Activated effector memory CD4-positive, alpha-beta T cell treated with anti-CD3 and anti-CD28 coated beads, Interleukin-2, amount 50 U/mL, for 16 hours (primary cell): ENCODE measurements at places on chromosomes 7 and 10.

DNA sequence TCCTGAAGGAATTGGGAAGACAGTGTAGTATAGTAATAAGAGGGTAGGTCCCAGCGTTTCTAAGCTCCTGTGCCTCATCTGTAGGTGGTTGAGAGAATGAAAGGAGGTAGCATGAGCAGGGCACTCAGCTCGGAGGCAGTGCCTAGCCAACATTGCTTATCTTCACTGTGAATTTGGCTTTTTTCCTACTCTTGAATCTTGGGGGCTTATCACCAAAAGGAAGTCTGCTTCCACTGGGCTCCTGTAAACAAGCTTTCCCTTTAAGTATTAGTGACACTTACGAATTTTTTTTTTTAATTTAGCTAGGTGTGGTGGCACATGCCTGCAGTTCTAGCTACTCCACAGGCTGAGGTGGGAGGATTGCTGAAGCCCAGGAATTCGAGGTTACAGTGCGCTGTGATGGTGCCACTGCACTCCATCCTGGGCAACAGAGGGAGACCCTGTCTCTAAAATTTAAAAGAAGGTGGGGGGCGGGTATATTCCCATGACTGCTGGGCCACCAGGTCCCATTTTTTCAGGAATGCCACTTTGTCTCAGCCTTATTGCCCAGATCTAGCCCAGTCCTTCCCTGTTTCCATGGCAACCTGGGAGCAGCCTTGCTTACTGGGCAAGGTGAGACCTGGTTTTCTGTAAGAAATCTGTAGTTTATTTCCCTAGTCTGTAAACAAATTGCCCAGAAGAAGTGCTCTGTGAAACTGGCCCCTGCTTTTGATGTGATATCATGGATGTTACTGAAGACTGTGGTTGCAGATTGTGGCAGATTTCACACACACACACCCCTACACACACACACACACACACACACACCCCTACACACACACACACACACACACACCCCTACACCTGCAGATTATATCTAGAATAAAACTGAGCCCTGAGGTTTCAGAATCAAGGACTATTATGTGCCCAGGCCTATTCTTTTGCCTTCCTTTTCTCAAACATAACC lies 19.4 kb downstream of the OGDH start:
- DNase-seq: peak; percentile 62

DNA sequence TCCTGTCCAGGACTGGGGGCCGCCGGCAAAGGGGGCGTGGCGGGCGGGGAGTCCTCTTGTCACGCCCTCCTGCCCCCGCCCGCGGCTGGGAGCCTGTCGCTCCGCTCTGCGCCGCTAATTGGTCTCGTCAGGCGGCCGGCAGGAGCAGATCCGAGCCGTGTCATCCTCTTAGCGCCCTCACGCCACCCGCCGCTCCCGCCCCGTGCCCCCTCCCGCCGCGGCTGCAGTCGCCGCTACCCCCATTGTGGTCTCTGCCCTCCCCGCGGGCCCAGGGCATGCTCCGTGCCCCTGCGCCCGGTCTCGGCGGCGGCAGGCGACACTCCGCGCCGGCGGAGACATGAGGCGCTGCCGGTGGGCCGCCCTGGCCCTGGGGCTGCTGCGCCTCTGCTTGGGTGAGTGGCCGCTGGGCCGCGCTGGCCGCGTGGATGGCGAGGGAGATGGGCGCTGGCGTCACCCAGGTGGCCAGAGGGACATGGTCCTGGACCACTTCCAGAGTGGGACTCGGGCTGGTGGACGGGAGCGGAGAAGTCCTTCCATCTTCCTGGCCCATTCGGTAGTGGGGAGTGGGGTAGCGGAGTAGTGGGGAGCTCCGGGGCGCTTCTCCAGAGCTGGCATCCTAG lies at the start of gene CDHR1:
Gene CDHR1, plus strand, starts transcription at position 114 of the 620 bp plus-strand sequence. Its CDS starts 224 bp downstream, at position 338.
- DNase-seq: peak; percentile 74

DNA sequence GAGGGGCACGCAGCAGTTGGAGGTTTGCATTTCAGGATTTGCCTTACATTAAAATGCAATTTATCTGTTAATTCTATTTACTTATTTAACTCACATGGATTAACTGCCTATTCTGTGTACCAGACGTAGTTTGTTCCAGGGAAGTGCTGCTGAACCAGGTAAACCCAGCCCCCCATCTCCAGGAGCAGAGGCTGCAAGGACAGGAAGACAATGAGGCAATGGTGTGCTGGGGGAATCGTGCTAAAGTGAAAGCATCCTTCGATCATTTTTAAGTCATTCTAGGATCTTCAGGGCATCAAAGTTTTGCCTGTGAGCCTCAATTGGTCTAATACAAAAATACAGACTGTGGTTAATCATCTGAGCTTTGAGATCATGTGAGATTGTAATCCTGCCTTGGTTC lies 166.4 kb downstream of the DNAJB6 start:
- peak; percentile 63 for DNase-seq

- no peak for DNase-seq
Observed at GRCh38 chr7:94449151-94449725, 54.5 kb downstream of the COL1A2 start.

DNA sequence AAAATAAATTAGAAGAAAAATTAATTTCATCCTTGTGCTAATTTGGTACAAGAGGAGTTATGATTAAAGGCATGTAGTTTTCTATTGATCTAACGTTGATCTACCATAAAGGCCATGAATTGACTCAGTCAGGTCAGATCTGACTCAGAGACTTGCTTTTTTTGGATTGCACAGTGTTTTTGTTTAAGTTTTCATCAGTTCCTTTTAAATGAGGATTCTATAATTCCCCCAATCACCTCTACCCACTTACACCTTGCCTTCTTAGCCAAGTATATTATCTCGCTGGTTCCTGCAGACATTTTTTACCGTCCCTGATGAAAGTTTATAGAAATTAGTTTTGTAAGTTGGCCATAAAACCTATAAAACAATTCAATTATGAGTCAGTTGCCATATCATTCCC lies 132.4 kb upstream of the PALS2 start:
- DNase-seq: no peak

GRCh38 chr7:47475880-47476227 lies 106.1 kb downstream of the TNS3 start:
- DNase-seq: no peak

- peak; percentile 70 for DNase-seq
Observed at GRCh38 chr10:88194041-88194887, 330.8 kb downstream of the PTEN start.

- DNase-seq: no peak
Observed at GRCh38 chr10:124033887-124034218, 59.5 kb downstream of the CHST15 start.
